ENCODE measurements at places on chromosomes 11 and 22.
A peak's percentile ranks its signal among the peaks of the same experiment; 100 is the strongest.

- DNase-seq, result no peak
These were observed 39.0 kb downstream of the UVRAG start for GRCh38 chr11:75853971-75854370.

- DNase-seq, result no peak
These were observed 148.3 kb upstream of the RASSF10 start for GRCh38 chr11:12860827-12861226.

GRCh38 chr11:96567176-96567575 lies 177.4 kb downstream of the JRKL start:
- no peak for DNase-seq

GRCh38 chr11:69309631-69310280 lies 15.8 kb downstream of the MYEOV start:
- no peak for DNase-seq

- no peak for DNase-seq
These were observed 84.0 kb upstream of the SHANK2 start for GRCh38 chr11:71336176-71336995.

GRCh38 chr11:36098087-36098486 lies 154.2 kb downstream of the LDLRAD3 start:
- DNase-seq, result no peak

DNA sequence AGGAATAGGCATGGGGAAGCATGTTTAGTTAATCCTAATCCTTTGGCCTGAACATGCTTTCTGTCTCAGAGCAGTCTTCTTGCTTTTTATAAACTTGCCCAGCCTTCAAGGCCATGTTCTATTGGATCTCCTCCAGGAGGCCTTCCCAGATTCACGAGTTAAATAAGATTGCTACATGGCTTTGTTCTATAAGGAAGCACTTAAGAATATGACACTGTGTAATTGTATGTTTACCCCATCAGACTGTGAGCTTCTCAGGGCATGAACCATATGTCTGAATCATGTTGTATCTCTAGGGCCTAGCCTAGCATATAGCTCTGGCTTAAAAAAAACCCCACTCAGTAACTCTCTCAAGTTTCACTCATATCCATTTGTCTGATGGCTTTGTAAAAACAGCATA lies 26.4 kb upstream of the UCP3 start:
- DNase-seq, result no peak

DNA sequence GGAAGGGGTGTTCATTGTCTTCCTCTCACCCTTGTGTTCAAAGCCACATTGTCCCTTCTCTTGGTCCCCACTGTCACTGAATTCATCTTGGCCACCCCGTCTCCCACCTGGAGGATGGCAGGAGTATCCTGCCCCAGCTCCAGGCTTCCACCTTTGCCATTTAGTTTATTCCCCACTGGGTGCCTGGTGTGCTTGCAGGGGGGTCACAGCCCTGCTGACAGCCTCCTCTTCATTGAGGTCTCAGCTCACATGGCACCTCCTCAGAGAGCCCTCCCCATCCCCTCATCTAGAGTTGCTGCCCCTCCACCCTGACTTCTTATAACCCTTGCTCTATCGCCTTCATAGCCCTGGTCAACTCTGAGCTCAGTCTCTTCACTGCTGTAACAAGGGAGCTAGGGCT lies 36.6 kb downstream of the KIAA1671 start:
- no peak for DNase-seq

GRCh38 chr22:23969071-23969470 lies 2.4 kb downstream of the DDTL start:
- no peak for DNase-seq

- DNase-seq, result no peak
These were observed 2.6 kb upstream of the B3GNT6 start for GRCh38 chr11:77031599-77031998.

GRCh38 chr22:47285981-47286380 lies 523.5 kb downstream of the TBC1D22A start:
- DNase-seq, result no peak

GRCh38 chr11:130645164-130645842 lies 196.9 kb downstream of the ADAMTS15 start:
- no peak for DNase-seq

GRCh38 chr11:121214861-121215260 lies 77.7 kb upstream of the SC5D start:
- no peak for DNase-seq

GRCh38 chr11:2374456-2375201 lies 2.5 kb upstream of the CD81 start:
- no peak for DNase-seq

DNA sequence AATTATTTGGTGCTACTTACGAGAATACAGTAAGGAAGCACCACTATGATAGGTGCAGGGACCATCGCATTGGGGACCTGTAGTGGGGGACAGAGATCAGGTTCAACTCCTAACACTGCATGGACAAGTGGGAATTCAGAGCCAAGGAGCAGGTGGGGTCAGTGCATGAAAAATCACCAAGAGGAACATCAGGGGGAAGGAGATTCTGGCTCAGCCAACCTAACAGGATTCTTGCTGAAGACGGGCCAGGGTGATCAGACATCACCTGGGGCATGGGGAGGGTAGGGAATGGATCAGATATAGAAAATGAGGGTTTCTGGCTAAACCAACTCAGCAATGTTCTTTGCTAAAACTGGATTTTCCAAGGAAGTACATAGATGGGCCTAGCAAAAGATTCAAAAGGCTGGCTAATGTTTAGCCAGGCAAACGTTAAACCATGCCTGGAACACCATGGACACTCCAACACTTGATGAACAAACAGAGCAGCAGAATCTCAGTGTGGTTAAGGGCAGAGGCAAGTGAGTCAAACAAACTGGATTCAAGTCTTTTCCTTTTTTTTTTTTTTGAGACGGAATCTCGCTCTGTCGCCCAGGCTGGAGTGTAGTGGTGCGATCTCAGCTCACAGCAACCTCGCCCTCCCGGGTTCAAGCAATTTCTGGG lies 70.0 kb downstream of the MICAL3 start:
- no peak for DNase-seq

DNA sequence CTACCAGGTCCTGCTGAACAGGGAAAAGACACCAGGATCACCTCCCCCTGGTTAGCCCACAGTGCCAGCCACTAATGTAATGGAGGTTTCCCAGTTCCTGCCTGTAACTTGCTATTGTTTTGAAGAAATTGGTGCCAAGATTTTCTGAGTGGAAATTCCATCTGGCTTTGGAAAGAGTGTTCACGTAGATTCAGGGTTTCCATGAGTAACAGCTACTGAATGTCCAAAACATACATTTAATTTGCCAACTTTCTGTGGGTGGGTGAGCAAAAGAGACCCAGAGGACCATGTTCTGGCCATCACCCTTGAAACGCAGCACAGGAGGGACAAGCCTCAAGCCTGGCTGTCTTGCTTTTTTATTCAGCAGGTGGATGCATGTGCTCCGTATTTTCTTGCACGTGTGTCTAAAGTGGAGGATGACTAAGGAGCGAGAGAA lies 8.8 kb upstream of the DKK3 start:
- DNase-seq, result no peak

- DNase-seq, result no peak
These were observed 62.3 kb downstream of the BTG4 start for GRCh38 chr11:111449696-111450479.

GRCh38 chr11:64919627-64920026 lies 2.6 kb upstream of the ATG2A start:
- no peak for DNase-seq

DNA sequence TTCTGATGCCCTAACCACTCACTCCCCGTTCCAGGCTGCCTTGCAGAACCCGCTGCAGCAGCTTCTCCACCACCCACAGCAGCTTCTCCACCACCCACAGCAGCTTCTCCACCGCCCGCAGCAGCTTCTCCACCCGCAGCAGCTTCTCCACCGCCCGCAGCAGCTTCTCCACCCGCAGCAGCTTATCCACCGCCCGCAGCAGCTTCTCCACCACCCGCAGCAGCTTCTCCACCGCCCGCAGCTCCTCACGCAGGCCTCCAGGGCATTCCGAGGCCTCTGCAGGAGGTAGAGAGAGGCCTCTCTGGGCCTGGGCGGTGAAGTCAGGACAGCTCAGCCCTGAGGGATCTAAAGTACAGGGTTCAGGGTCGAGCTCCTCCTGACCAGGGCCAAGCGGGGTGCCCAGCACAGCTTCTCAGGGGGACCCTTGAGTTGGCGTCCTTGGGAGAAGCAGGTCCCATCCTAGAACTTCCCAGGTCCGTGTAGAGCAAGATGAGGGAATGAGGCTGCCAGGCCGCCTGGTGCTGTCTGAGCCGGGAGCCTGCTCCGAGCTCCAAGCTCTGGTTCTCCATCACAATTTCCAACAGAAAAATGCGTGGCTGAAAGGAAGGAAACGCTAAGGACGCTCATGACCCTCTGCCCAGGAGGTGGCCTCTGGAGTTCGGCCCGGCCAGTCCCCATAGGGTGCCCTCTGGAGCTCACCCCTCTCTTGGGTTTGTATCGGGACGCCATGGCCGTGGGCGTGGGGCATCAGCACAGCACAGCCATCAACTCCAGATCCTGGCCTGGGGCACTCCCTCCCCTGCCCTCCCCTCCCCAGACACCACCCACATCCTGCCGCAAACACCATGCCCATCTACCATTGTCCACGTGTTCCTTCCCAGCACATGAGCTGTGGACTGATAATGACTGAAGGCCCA lies 528.6 kb downstream of the BRD1 start:
- DNase-seq, result no peak

GRCh38 chr11:79902493-79902892 lies 461.7 kb upstream of the TENM4 start:
- no peak for DNase-seq

DNA sequence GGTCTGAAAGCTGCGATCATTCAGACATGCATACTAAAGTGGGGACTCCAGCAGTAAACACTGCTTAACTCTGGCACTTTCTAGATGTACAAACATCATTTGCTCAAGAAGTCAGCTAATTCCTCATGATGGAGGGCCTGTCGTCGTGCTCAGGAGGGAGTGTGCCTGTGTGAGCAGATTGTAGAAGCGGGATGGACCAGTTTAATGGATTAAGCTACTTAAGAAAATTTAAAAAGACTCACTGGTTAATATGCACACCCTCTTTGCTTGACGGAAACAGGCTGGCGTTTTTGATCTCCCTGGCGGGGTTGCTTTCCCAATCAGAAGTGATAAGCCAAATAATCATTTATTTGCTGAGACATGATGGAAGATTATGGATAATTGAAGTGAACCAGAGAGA lies 79.0 kb downstream of the LDLRAD3 start:
- DNase-seq, result no peak

DNA sequence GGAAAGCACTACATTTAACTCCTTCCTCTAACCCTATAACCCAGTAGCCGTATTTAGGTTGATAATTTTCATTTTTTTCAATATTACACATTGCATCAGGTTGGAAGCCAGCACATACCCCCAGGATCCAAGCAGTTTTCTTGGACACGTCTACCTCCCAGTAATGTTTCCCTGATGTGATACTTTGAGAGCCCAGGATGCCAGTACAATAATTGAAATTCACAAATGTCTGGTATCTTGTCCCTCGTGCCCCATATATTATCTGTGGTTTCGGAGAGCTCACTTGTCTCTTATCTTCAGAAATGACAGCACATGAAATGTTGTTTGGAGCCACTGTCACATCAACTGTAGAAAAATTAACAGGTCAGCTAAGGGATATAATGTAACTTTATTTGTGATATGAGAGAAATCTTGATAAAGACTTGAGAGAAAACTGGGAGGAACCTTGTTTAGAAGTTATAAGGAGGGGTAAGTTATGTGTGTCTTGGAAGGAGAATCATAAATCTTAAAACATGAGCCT lies 19.8 kb downstream of the TRIM5 start:
- DNase-seq, result no peak

GRCh38 chr22:27531782-27532530 lies 269.6 kb downstream of the MN1 start:
- DNase-seq, result no peak

DNA sequence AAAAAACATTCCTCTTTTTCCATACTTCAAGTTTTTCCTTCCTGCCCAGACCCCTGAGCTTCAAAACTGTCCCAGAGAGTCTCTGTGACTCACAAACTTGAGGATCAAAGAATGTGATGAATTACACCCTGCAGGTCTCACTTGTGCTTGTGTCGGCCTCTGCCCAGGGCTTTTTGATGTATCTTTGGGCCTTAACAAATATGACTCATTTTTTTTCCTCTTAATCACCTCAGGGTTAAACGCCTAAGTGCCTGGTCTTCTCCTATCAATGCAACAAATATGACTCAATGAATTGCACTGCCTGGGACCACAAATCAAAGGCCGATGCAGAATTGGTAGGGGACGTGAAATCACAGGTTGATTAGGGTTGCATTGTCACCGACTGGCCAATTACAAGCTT lies 267.7 kb downstream of the LARGE1 start:
- DNase-seq, result no peak

- no peak for DNase-seq
These were observed 3.6 kb downstream of the CD44 start for GRCh38 chr11:35142481-35143075.

- no peak for DNase-seq
These were observed 5.3 kb downstream of the MALAT1 start for GRCh38 chr11:65503949-65504673.

- peak; percentile 65 for DNase-seq
These were observed 798 bp downstream of the AMPD3 start for GRCh38 chr11:10455637-10456487.

DNA sequence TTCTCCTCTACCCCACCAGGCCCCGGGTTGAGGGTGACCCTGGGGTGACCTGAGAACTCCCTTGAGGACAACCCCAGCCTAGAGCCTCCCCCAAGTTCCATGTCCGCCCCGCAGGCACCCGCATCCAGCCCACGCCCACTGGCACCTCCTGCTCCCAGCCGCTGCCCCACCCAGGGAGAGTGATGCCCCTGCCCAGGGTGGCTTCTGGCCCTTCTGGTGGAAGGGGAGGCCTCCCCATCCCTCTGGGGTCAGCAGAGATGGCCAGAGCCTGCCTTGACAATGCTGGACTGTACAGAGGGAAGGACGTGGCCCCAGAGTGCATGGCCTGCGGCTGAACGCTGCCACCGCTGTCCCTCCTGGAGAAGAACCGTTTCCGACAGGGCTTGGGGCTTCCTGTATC lies 1.1 kb upstream of the TH start:
- no peak for DNase-seq

- no peak for DNase-seq
These were observed at the start of gene CDC42EP1 for GRCh38 chr22:37559901-37560607. Gene CDC42EP1 (plus strand): TSS chr22:37560480. CDS start chr22:37566350, 5,870 bp downstream.

DNA sequence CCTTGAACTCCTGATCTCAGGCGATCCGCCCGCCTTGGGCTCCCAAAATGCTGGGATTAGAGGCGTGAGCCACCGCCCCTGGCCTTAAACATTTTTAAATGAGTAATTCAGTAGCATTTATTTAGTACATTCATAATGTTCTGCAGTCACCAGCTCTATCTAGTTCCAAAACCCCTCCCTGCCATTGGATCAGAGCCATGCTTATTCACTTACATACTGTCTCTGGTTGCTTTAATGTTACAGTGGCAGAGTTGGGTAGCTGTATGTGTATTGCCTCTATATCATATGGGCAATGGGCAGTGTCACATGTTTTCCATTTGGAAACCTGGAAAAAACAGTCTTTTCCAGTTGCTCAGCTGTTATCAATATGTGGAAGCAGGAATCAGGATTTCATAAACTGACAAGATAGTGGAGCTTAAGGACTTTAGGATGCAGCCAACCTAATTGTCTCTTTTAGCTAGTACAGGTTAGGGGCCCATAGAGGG lies 10.5 kb downstream of the COA4 start:
- no peak for DNase-seq

- DNase-seq, result no peak
These were observed 28.4 kb upstream of the FADD start for GRCh38 chr11:70174547-70175235.

- no peak for DNase-seq
These were observed 607 bp upstream of the ROBO4 start for GRCh38 chr11:124898263-124898680.

GRCh38 chr11:35647421-35648093 lies 15.0 kb upstream of the TRIM44 start:
- no peak for DNase-seq
